ENCODE measurements at places on chromosomes 12 and 14.

DNA sequence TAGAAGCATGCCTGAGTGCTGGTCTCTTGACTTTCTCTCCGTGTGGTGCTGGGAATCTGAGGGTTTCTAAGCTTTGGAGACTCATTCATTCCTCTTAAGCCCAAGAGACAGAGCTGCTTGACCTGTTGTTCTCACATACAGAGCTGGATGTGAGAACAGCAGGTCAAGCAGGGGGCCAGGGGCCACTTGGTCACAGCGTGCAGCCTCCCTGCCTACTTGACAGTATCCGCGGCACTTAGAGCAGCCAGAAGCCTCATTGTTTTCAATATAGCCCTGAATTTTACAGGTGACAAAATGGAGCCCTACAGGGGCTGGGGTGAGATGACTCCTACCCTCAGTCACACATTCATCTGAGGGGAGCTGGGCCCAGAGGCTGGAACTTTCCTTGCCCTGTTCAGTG is 88.9 kb downstream of the ESRRB start:
- DNase-seq = no peak

GRCh38 chr12:93174473-93174872 is 203.3 kb upstream of the NUDT4 start:
- DNase-seq = no peak

DNA sequence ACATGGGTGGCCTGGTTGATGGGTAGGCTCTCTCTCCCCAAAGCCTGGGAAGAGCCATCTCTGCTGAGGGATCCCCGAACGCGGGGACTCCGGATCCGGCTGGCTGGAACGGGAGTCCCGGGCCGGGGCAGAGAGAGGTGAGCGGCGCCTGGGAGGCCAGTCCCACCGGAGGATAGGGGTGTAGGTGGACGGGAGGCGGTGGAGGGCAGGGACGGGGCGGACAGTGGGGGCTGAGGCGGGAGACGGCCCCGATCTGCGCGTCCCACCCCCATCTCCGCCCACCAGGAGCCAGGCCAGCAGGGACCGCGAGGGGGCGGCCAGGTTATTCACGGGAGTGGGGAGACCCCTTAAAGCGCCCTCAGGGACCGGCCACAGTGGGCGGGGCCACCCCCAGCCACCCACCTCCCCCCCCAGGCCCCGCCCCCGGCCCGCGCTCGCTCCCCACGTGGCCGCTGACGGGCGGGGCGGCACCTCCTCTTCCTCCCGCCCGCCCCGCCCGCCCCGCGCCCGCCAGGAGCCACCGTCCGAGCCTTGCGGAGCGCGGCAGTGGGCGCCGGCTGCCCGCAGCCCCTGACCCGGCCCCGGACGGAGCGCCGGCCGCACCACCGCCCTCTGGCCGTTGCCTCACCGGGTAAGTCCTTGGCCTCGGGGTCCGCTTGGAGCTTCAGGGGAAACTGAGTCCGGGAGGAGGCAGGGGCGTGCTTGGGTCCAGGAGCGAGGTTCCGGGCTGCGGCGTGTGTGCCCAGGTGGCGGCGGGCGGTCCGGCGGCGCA is at the start of gene INF2:
Gene INF2 (plus strand): TSS at position 510 of the 772 bp plus-strand sequence. CDS start 11,748 bp downstream, outside the sequence.
- no peak for DNase-seq

- no peak for DNase-seq
Measured at GRCh38 chr14:70971560-70971959, 64.3 kb downstream of the PCNX1 start.

- DNase-seq = no peak
Measured at GRCh38 chr14:24279301-24280186, 8.1 kb upstream of the RABGGTA start.

DNA sequence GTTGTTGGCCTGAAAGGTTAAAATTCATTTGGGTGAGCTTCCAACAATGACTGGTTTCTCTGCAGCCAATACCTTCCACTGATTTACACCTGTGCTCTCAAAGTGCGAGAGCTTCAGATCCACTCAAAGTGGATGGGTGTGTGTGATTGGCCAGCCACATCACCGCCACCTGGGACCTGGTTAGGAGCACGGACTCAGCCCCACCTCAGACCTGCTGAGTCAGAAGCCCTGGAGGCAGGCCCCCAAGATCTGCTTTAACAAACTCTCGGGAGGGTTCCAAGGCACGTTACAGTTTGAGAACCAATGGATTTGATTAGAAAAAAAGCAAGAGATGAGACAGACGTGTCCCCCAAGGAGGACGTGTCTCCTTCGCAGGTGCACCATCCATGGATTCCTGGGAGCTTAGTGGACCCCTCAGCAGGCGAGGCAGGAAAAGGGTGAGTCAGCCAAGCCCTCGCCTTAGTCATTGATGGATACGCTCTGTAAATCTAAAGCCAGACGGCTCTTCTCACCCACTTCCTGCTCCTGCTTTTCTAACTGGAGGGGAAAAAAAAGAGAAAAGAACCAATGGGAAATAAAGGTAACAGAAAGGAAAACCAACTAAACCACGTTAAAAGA is 24.5 kb downstream of the FZD10 start:
- DNase-seq = no peak

DNA sequence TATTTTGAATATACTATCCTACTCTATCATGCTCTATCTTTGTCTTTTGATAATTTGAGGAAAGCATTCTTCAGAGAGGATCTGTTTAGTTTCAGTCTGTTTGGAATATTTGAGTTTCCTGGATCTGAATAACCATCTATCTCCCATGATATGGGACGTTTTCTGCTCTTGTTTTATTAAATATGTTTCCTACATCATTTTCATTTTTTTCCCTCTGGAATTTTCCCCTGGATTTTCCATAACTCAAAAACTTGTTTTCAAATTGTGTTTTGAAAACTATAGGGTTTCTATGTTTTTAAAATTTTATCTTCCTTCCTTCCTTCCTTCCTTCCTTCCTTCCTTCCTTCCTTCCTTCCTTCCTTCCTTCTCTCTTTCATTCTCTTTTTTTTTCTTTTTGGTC is 974.2 kb downstream of the TMEM121 start:
- no peak for DNase-seq
